NCI-H526 treated with DMSO at 0.1 percent for 48 hours (cell line): ENCODE measurements at places on chromosomes 6 and 20.

DNA sequence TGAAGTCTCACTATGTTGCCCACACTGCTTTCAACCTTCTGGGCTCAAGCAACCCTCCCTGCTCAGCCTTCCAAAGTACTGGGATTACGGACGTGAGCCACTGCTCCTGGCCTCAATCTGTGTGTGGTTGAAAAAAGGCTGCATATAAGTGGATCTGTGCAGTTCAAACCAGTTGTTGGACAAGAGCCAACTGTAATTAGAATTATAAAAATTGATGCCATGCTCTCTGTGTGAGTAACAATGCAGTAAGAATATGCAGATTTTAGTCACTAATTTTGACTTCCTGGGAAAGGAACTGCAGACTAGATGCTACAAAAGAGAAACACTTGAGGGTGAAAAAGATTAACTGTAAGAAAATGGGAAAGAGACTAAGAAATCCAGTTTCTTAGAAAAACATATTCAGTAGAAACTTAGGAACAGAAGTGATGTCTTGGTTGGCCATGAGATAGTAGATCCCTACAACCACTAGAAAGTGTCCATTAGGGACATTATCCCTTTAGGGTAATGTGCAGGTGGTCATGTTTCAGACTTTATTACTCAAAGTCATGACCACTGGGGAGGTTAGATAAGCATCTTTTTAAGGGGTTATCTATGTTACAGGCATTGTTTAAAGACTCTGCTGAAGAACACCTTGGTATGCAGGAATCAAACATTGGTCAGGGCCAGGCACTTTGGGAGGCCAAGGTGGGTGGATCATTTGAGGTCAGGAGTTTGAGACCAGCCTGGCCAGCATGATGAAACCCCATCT is 26.3 kb downstream of the ITCH start:
- DNase-seq: no peak

- DNase-seq: no peak
These were observed 48.5 kb downstream of the BTBD3 start for GRCh38 chr20:11966186-11966585.

DNA sequence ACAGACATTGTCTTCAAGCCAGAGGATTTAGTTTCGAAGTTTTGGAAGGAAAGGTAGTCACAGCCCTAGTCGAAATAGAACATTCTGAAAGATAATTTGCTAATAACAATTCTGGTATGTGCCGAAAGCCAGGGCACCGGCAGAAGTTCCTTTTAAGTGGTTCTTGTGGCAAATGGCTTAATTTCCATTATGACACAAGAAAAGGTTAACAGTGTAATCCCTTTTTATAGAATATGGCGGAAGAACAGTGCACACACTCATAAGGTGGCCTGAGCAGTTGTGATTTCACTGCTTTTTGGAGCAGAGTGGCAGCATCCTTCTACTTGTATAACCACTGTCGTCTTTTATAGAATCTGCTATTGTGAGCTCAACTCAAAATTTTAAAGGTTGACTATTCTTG is 152.4 kb downstream of the SASH1 start:
- DNase-seq: no peak

- no peak for DNase-seq
These were observed 430.2 kb downstream of the FRK start for GRCh38 chr6:115630424-115631024.

DNA sequence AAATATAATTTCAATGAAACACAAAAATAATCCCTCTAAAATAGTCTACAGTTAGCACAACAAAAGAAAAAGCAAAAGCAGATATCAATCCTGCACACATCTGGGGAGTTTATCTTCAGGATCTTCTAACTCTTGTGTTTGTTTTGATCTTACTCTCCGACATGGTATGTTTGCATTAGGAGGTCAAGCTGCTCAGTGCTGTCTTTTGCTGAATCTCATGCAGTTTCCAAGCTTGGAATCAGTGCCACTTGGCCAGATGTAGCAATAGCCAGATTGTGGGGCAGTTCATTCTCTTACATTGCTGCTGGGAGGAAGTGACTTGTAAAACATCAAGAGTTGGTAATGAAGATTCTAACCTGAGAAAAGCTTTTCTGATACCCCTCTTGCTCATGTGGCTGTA is 29.5 kb downstream of the RIOK1 start:
- no peak for DNase-seq

DNA sequence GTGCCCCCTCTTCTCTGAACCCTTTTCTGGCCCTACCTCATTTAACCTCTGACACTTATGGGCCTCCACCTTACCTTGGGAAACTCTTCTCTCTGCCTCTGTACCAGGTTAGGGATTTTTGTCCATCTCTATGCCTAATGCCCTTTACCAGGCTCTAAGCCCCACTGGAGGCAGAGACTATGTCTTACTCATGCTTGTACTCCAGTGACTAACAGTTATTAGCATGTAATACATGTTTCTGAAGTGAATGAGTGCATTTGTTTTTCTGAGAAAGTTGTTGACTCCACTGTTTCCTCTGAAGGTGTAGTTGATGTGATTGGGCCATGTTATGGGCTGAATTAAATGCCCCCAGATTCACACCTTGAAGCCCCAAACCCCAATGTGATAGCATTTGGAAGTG is 234.3 kb downstream of the PACRG start:
- DNase-seq: no peak

DNA sequence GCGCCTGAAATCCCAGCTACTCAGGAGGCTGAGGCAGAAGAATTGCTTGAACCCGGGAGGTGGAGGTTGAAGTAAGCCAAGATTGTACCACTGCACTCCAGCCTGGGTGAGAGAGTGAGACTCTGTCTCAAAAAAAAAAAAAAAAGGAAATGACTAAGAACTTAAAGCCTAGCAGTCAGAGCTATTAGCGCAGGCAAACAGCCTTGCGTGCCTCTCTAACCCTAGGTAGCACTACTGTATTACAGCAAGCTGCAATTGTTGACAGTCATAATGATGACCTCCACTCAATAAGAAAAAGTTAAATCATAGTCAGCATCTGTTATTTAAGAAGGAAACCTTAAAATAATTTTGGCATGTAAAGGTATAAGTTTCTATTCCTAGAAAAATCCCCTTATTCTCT is 14.4 kb downstream of the GSS start:
- no peak for DNase-seq
